ENCODE measurements at places on chromosomes 3 and 15. TPM values are rescaled to one million over a fixed set of nuclear protein-coding genes. Genes with fewer than 3 reads are reported as not detected.

GRCh38 chr3:45583021-45583851 lies 11.3 kb upstream of the LIMD1 start:
- no peak for DNase-seq
- peaks cover 17% of the 10 kb centered on the region for H3K4me1 ChIP-seq
- no peaks in the 10 kb centered on the region for H3K27me3 ChIP-seq
- H3K4me3 ChIP-seq: no peak overlapping the region

DNA sequence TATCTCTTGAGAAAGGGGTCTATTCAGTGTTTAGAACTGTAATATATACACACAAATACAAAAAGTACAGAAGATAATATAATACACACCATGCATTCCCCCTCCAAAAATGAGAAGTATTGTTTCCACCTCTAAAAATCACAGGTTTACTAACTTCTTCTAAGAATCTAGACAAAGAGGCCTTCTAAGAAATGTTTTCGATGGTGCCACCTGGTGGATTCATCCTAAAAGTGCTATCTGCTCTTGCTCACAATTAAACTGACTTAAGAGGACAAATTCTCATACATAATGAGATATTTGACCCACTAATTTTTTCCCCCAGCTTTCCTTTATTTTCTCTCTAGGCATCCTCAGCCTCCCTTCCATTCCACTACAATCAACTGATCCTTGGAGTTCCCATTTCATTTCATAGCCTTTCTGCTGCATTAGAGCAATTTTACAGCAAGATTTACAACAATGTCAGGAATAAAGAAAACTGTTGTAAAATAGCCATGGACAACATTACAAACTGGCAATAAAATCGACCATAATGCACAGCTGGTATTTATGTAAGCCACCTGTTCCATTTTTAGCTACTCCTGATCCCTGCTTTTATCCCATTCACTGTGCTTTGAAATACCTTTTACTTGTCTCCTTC lies 124.6 kb downstream of the ARRDC4 start:
- H3K4me3 ChIP-seq: no peak overlapping the region
- no peak for DNase-seq
- no peaks in the 10 kb centered on the region for H3K36me3 ChIP-seq
- no peaks in the 10 kb centered on the region for H3K27me3 ChIP-seq

GRCh38 chr15:44535092-44535491 lies 1.9 kb upstream of the EIF3J start:
- peaks cover 21% of the 10 kb centered on the region for H3K4me1 ChIP-seq
- DNase-seq: no peak
- no peaks in the 10 kb centered on the region for H3K36me3 ChIP-seq

GRCh38 chr15:99006146-99006545 lies 1.4 kb downstream of the PGPEP1L start:
- no peak overlapping the region for H3K27ac ChIP-seq
- no peak overlapping the region for H3K4me3 ChIP-seq
- peak; percentile 10 for DNase-seq
- H3K27me3 ChIP-seq: no peaks in the 10 kb centered on the region
- no peaks in the 10 kb centered on the region for H3K4me1 ChIP-seq

DNA sequence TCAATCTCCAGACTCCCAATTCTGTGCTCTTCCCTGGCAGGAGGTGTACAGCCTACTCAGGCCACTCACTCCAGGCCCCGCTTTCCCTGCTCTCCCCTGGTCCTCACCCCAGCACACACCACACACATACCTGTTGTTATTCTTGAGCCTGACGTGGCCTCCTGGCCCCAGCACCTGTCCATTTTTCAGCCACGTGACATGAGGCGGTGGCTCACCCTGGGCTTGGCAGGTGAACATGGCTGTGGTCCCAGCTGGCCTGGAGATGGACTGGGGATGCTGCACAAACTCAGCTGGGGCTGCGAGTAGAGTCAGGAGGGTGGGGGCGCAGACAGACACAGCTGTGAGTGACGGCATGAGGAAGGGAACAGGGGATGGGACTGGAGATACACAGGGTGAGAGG lies 27.3 kb downstream of the RNU5B-1 start:
- no peak for DNase-seq
- no peaks in the 10 kb centered on the region for H3K27me3 ChIP-seq
- H3K27ac ChIP-seq: no peak overlapping the region
- no peaks in the 10 kb centered on the region for H3K36me3 ChIP-seq
- no peak overlapping the region for H3K4me3 ChIP-seq
- no peaks in the 10 kb centered on the region for H3K4me1 ChIP-seq

- H3K4me1 ChIP-seq: peaks cover 1% of the 10 kb centered on the region
- no peaks in the 10 kb centered on the region for H3K36me3 ChIP-seq
- DNase-seq: no peak
- H3K27me3 ChIP-seq: no peaks in the 10 kb centered on the region
- no peak overlapping the region for H3K4me3 ChIP-seq
- no peak overlapping the region for H3K27ac ChIP-seq
Measured at GRCh38 chr3:105397974-105398373, 31.3 kb downstream of the ALCAM start.

DNA sequence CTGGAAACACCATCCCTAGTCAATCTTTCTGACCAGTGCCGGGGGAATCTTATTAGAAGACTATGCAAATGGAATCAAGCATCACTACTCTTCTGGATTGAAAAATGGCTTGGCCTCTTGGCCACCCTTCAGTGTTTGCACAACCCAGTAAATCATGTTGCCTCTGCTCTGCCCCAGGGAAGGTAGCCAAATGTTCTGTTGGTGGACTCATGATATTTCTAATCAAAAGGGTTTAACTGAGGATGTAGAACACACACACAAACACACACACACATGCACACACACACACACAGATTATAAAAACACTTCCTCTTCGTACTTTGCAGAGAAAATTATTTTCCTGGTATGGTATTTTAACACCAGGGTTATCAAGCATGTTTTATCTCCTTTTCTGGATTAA lies 7.9 kb downstream of the RBP2 start:
- H3K27ac ChIP-seq: no peak overlapping the region
- no peaks in the 10 kb centered on the region for H3K4me1 ChIP-seq
- H3K36me3 ChIP-seq: no peaks in the 10 kb centered on the region
- no peak for DNase-seq
- no peak overlapping the region for H3K4me3 ChIP-seq

DNA sequence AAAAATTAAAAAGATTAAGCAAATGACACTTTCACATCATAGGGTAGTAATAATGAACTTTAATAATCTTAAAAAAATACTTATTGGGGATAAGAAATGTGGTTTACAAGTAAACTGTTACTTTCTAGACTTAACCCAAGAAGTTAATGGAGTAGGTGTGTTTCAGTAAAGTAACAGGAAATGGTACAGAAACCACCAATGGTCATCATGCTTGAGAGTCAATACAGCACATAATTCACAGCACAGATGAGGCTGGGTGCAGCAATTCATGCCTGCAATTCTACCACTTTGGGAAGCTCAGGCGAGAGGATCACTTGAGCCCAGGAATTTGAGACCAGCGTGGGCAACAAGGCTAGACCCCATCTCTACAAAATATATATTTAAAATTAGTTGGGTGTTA lies 11.5 kb upstream of the USP50 start:
- H3K27me3 ChIP-seq: no peaks in the 10 kb centered on the region
- H3K27ac ChIP-seq: no peak overlapping the region
- H3K4me3 ChIP-seq: no peak overlapping the region
- no peak for DNase-seq
- H3K4me1 ChIP-seq: no peaks in the 10 kb centered on the region
- peaks cover 23% of the 10 kb centered on the region for H3K36me3 ChIP-seq

- H3K27me3 ChIP-seq: no peaks in the 10 kb centered on the region
- no peaks in the 10 kb centered on the region for H3K36me3 ChIP-seq
- no peak overlapping the region for H3K27ac ChIP-seq
- no peaks in the 10 kb centered on the region for H3K4me1 ChIP-seq
Measured at GRCh38 chr3:89227218-89227617, 119.8 kb downstream of the EPHA3 start.

Gene ROBO2
- 19.4 TPM for total RNA-seq

Gene ADAMTS7
- 2.4 TPM for total RNA-seq

Gene EIF4E3
- total RNA-seq: 3.7 TPM

Gene ACVR2B
- total RNA-seq: 7.3 TPM

Gene NEK10
- total RNA-seq: 0.70 TPM

Gene SERPINI2
- not detected for total RNA-seq

Data from liver (tissue), 10 donors.